ENCODE measurements at places on chromosomes 7 and 10. TPM values are rescaled to one million over a fixed set of nuclear protein-coding genes. Genes with fewer than 3 reads are reported as not detected.

The AVPI1 gene
- 305 TPM for total RNA-seq

The UFSP1 gene
- 3.4 TPM for total RNA-seq

The EN2 gene
- total RNA-seq, result not detected

The OPALIN gene
- total RNA-seq, result not detected

The HMX2 gene
- not detected for total RNA-seq

The OPN4 gene
- not detected for total RNA-seq

The TSPAN15 gene
- total RNA-seq, result 0.52 TPM

The ZNF425 gene
- 3.3 TPM for total RNA-seq

The ERVW-1 gene
- total RNA-seq, result not detected

The TMEM273 gene
- not detected for total RNA-seq

The GHITM gene
- 389 TPM for total RNA-seq

The ASB13 gene
- total RNA-seq, result 20.7 TPM

The UCMA gene
- total RNA-seq, result not detected

The OR2A7 gene
- 10.0 TPM for total RNA-seq

The ASB10 gene
- not detected for total RNA-seq

The SUV39H2 gene
- total RNA-seq, result 16.0 TPM

The PRSS2 gene
- total RNA-seq, result not detected

The NSUN6 gene
- total RNA-seq, result 16.2 TPM

The C10orf143 gene
- total RNA-seq, result 4.9 TPM

The MYO1G gene
- total RNA-seq, result 0.15 TPM

The PIK3CG gene
- not detected for total RNA-seq

The UNC5B gene
- total RNA-seq, result 80.5 TPM

The NUTM2B gene
- total RNA-seq, result 0.88 TPM

The DNAH11 gene
- 0.91 TPM for total RNA-seq

The FAM24B gene
- total RNA-seq, result 17.1 TPM

The HOXA4 gene
- 2.6 TPM for total RNA-seq

The INA gene
- total RNA-seq, result not detected

The WDR86 gene
- not detected for total RNA-seq

The PSD gene
- total RNA-seq, result 0.75 TPM

The RNLS gene
- not detected for total RNA-seq

The SFTPA2 gene
- not detected for total RNA-seq

The PNLIPRP2 gene
- not detected for total RNA-seq

The DPYSL4 gene
- 0.21 TPM for total RNA-seq

The SPDYE2B gene
- not detected for total RNA-seq

The FZD1 gene
- 3.3 TPM for total RNA-seq

The FAM25A gene
- total RNA-seq, result not detected

The ZNF92 gene
- 5.4 TPM for total RNA-seq

The IDI2 gene
- total RNA-seq, result not detected

The PIP gene
- not detected for total RNA-seq

The FAM13C gene
- not detected for total RNA-seq

The GNAT3 gene
- not detected for total RNA-seq

The PAX4 gene
- not detected for total RNA-seq

The SLC26A3 gene
- not detected for total RNA-seq

Data from MCF 10A (cell line).